Natural killer cell treated with Interleukin-12 subunit alpha and Interleukin-12 subunit beta and Interleukin-15 and Interleukin-18, amount 100 ng/mL, for 72 hours (primary cell): ENCODE measurements at places on chromosomes 3 and 15. TPM values are rescaled to one million over a fixed set of nuclear protein-coding genes. Genes with fewer than 3 reads are reported as not detected.

RASGRP1 gene
- 241 TPM for total RNA-seq

DNA sequence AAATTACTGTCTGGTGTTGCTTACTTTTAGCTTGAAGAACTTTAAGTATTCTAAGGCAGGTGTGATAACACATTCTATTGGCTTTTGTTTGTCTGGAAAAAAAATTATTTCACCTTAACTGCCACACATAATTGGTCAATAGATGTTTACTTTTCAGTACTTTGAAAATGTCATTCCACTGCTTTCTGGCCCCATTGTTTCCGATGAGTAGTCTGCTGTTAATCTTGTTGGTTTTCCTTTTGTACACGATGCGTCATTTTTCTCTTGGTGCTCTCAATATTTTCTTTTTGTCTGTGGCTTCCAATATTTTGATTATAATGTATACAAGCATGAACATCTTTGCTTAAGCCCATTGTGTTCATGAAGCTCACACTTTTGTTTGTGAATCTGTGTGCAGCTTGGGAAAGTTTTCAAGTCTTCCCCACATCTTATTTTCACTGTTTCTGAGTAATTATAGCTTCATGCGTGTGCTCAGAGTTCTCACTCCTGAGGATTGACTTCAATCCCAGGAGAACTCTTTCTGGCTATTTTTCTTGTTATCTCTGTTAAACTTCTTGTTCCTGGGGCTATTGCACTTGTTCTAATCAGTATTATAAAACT lies 664.7 kb downstream of the IGSF11 start:
- H3K4me1 ChIP-seq = no peaks in the 10 kb centered on the region
- H3K27me3 ChIP-seq = no peaks in the 10 kb centered on the region
- DNase-seq = no peak

- peaks cover 4% of the 10 kb centered on the region for H3K4me1 ChIP-seq
- no peak overlapping the region for H3K27ac ChIP-seq
- no peak for DNase-seq
- no peak overlapping the region for H3K4me3 ChIP-seq
- peaks cover 22% of the 10 kb centered on the region for H3K36me3 ChIP-seq
These were observed 40.6 kb downstream of the DPP8 start for GRCh38 chr15:65476903-65477302.

- DNase-seq = no peak
- H3K4me1 ChIP-seq = no peaks in the 10 kb centered on the region
- H3K36me3 ChIP-seq = no peaks in the 10 kb centered on the region
- H3K4me3 ChIP-seq = no peak overlapping the region
These were observed 12.9 kb upstream of the MGA start for GRCh38 chr15:41647262-41647661.

NPAP1 gene
- not detected for total RNA-seq

- DNase-seq = no peak
- no peaks in the 10 kb centered on the region for H3K27me3 ChIP-seq
- H3K4me3 ChIP-seq = no peak overlapping the region
- H3K36me3 ChIP-seq = no peaks in the 10 kb centered on the region
- H3K27ac ChIP-seq = no peak overlapping the region
These were observed 52.3 kb downstream of the PGPEP1L start for GRCh38 chr15:98955331-98955730.

DNA sequence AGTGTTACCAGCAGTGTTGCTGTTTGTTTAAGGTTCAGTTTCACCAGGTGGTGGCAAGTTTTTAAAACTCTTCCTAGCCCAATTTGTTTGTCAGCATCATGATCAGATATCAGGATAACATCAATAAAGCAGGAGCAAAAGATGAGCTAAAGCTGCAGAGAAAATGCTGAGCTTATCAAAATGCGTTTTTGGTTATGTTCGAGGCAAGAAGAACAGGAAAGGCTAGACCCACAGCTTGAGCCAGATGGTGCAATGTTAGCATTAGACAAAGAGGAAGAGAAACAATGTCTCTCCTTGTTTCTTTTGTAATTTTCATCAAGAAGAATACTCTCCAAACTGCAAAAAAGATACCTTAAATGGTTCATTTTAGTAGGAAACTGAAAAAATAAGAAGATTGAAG lies 66.2 kb downstream of the THRB start:
- no peak overlapping the region for H3K4me3 ChIP-seq
- H3K27me3 ChIP-seq = no peaks in the 10 kb centered on the region
- no peaks in the 10 kb centered on the region for H3K36me3 ChIP-seq
- DNase-seq = no peak

MAGEL2 gene
- total RNA-seq = not detected

GRCh38 chr15:26128611-26129140 lies 265.5 kb upstream of the ATP10A start:
- peaks cover 13% of the 10 kb centered on the region for H3K27me3 ChIP-seq
- no peak overlapping the region for H3K27ac ChIP-seq
- no peak overlapping the region for H3K4me3 ChIP-seq
- H3K4me1 ChIP-seq = no peaks in the 10 kb centered on the region
- no peaks in the 10 kb centered on the region for H3K36me3 ChIP-seq
- no peak for DNase-seq

KCNMB2 gene
- total RNA-seq = not detected

DNA sequence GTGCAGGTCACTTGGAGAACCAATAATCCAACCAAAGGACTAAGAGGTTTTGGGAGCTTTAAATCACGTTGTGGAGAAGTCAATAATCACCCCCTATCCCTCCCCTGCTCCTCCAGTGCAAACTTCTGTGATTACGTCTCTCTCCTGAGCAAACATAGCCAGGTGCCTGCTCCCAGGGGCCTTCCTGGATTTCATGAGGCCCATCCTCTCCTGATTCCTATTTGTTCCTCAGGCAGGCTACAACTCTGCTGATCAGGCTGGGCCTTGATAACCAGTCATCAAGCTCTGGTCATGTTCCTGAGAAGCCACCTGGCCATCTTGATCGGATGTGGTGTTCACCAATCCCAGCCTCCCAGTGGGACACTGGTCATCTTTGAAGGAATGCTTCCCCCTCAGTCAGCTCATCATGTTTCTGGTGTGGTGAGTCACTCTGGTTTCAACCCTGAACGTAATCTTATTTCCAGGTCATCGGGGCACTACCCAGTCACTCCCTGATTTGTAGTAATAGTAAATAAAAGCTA lies 2.9 kb upstream of the ZNF710 start:
- no peaks in the 10 kb centered on the region for H3K27me3 ChIP-seq
- peaks cover 24% of the 10 kb centered on the region for H3K4me1 ChIP-seq
- peaks cover 6% of the 10 kb centered on the region for H3K36me3 ChIP-seq
- H3K4me3 ChIP-seq = no peak overlapping the region
- H3K27ac ChIP-seq = no peak overlapping the region
- DNase-seq = no peak

AGTR1 gene
- total RNA-seq = not detected

DNA sequence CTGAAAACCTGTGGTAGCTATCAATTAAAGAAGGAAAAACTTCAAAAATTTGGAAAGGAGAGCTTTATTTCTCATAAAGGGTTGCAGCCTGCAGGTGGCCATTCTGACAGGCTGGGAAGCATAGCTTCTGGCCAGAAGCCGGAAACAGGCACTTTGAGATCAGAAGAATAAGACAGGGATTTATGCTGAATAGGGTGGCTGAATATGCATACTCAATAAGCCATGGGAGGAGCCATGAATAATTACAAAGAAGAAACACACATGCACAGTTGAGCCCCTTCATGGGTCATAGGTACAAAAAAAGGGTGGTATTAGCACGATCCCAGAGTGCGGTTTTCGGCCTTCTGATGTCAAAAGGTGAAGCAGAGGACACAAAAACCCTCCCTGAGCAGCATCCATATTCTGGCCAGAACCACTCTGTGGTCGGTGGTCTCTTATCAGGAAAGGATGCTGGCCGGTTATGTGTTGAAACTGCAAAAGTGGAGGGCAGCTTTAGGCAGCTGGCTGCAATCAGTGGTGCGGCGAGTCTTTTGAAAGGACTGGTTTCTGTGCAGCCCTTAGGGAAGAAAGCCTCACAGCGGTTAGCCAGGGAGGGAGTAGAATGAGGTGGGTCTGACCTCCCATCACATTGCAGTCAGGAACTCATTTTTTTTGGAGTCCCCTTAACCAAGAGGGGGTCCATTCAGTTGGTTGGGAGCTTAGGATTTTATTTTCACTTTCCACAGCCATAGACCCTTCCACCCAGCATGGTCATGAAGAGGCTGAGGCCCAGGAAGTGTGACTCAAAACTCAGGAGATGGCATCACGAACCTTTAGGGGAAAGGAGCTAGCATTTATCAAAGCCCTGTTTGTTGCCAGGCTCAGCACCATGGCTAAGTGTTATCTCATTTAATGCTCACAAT lies 34.7 kb upstream of the CCDC174 start:
- no peaks in the 10 kb centered on the region for H3K36me3 ChIP-seq
- no peak overlapping the region for H3K27ac ChIP-seq
- DNase-seq = no peak
- H3K4me1 ChIP-seq = no peaks in the 10 kb centered on the region

PP2D1 gene
- total RNA-seq = not detected

- peaks cover 9% of the 10 kb centered on the region for H3K36me3 ChIP-seq
- H3K27ac ChIP-seq = no peak overlapping the region
- DNase-seq = no peak
- H3K27me3 ChIP-seq = no peaks in the 10 kb centered on the region
These were observed 91.8 kb downstream of the BTD start for GRCh38 chr3:15693355-15693754.

- peak overlapping the region; percentile 79 for H3K27ac ChIP-seq
- DNase-seq = peak; percentile 75
- H3K4me1 ChIP-seq = peaks cover 19% of the 10 kb centered on the region
- peak overlapping the region; percentile 88 for H3K4me3 ChIP-seq
- no peaks in the 10 kb centered on the region for H3K36me3 ChIP-seq
These were observed 506 bp upstream of the ATP1B3 start for GRCh38 chr3:141875893-141876380.

POLQ gene
- total RNA-seq = 11.5 TPM

MOBP gene
- not detected for total RNA-seq
